ENCODE measurements at places on chromosomes 7 and 10.

- no peak for DNase-seq
Measured at GRCh38 chr7:85802211-85802610, 615.4 kb upstream of the SEMA3D start.

DNA sequence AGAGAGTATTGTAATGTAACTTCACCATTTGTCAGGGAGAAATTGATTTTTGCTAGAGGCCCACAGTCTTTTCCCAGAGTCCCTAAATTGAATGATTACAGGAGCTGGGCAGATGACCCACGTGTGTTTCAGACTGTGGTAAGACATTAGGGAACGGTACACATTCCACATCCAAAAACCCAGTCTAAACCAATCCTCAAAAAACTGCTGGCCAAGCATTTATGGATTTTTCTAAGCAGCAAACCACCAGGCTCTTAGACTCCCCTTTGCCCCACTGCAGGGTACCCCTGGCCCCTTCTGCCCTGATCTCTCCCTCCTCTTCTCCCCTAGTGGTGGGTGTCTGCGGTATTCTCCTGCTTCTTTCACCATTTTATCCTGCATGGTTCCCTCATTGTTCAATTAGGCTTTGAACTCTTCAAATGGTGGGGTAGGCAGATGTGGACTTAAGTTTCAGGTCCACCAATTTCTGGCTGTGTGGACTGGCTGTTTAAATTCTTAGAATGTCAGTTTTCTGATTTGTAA, 135.5 kb upstream of the SORCS3 start:
- DNase-seq, result no peak

GRCh38 chr10:119658274-119658673, 7.1 kb downstream of the BAG3 start:
- no peak for DNase-seq

- DNase-seq, result no peak
Measured at GRCh38 chr10:7913126-7913872, 95.0 kb downstream of the TAF3 start.

DNA sequence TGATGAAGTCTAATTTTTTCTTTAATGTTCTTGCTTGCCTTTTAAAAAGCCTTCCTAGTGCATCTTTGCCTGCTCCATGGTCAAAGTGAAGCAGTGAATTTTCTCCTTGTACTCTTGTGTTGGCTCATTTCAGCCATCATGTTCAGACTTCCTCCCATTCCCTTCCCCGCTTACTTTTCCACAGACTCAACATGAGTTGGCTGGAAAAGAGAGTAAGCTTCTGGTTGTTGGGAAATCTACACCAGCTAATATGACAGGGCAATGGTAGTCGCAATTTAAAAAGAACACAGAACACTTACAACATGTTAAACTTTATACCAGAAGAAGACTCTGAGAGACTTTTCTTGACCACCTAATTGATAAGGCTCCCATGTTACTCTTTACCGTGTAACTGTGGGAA, 24.3 kb upstream of the PDK4 start:
- no peak for DNase-seq

DNA sequence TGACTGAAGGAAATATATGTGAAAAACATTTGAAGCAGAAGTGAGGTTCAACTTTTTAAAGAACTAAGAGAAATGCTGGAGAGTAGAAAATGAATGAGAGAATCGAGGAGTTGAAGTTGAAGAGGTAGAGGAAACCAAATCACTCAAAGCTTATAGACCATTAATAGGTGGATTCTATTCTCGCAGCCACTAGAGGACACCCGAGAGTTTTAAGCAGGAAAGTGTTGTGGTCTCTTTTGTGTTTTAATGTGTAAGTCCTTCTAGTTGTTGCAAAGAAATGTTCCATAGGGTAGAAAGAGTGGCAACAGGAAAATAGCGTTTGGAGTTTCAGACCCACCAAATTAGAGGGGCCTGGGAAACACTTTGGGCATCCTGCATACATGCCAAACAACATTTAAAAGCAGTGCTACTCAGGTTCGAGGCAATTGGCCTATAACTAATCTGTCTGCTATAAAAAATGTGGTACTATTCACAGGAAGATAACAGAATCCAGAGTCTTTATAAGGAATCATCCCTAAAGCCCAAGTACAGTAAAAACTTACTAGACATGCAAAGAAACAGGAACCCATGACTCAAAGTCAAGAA, 75.3 kb upstream of the TAS2R16 start:
- no peak for DNase-seq

DNA sequence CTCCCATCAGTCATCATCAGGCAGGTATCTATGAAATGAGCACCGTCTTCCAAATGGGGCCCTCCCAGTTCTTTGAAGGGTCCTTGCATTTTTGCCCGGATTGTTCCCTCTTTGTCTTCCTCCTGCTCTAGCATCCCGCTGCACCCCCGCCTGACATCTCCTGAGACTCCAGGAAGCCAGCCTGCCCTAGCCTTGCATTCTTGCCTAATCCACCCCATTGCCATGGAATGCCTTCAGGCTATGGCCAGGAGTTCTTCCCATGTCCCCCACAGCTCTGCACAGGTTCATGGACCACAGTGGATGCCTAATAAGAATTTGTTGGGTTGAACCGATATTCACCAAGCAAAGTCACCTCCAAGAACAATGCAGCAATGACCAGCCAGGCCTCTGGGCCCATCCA, 62.1 kb downstream of the ZMIZ1 start:
- no peak for DNase-seq

GRCh38 chr10:128167926-128168520, 41.8 kb upstream of the MKI67 start:
- DNase-seq, result no peak

- no peak for DNase-seq
Measured at GRCh38 chr10:42991442-42992098, 85.3 kb upstream of the RET start.

- DNase-seq, result peak; percentile 26
Measured at GRCh38 chr10:95832216-95833041, 75.3 kb upstream of the CC2D2B start.

- no peak for DNase-seq
Measured at GRCh38 chr10:71623098-71623985, 96.2 kb downstream of the C10orf105 start.

All from stimulated activated CD8-positive, alpha-beta memory T cell treated with anti-CD3 and anti-CD28 coated beads, Interleukin-7, amount 100 ng/mL, for 48 hours (primary cell).